Activated effector memory CD4-positive, alpha-beta T cell treated with Interleukin-2 at 50 U/mL for 16 hours (primary cell): ENCODE measurements at places on chromosomes 16 and 17.

DNA sequence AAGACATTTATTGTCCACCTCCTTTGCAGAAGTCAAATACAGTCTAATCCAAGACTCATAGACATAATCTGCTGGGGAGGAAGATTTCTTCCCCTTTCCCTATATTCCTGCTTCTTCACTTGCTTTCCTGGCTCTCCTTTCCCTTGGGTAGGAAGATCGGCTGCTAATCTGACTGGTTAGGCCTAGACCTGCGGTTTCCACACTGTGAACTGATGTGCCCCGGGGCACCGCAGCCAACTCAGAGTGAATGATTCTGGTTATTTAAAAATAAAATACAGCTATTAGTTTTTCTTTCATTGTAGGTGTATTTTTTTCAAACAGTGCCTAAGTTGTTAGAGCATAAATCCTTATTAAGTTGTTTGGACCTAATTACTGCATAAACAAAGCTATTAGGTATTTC, 78.9 kb downstream of the DNAH3 start:
- DNase-seq, result no peak

DNA sequence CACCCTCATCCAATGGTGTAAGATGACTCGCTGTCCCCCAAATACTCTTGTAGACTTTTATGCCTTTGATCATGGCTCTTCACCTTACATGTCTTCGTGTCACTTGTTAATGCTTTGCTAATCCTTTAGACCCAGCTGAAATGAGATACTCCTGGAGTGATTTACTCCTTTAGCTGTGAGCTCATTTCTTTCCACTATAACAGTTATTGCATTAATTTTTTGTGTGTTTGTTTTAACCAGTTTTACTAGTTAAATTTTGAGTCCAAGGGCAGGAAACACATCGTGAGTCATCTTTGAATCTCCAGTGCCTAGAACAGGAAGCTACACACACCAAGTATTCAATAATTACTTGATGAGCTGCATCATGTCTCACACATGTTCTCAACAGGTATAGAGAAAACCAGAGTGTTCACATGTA, 6.5 kb upstream of the CTCF start:
- DNase-seq, result no peak

- no peak for DNase-seq
Measured at GRCh38 chr16:13628156-13628555, 291.8 kb upstream of the ERCC4 start.

GRCh38 chr16:5965321-5965720, 867.7 kb upstream of the EEF2KMT start:
- no peak for DNase-seq

GRCh38 chr16:79375351-79375750, 225.2 kb downstream of the MAF start:
- no peak for DNase-seq

GRCh38 chr17:57516290-57517230, 228.5 kb downstream of the CCDC182 start:
- no peak for DNase-seq

DNA sequence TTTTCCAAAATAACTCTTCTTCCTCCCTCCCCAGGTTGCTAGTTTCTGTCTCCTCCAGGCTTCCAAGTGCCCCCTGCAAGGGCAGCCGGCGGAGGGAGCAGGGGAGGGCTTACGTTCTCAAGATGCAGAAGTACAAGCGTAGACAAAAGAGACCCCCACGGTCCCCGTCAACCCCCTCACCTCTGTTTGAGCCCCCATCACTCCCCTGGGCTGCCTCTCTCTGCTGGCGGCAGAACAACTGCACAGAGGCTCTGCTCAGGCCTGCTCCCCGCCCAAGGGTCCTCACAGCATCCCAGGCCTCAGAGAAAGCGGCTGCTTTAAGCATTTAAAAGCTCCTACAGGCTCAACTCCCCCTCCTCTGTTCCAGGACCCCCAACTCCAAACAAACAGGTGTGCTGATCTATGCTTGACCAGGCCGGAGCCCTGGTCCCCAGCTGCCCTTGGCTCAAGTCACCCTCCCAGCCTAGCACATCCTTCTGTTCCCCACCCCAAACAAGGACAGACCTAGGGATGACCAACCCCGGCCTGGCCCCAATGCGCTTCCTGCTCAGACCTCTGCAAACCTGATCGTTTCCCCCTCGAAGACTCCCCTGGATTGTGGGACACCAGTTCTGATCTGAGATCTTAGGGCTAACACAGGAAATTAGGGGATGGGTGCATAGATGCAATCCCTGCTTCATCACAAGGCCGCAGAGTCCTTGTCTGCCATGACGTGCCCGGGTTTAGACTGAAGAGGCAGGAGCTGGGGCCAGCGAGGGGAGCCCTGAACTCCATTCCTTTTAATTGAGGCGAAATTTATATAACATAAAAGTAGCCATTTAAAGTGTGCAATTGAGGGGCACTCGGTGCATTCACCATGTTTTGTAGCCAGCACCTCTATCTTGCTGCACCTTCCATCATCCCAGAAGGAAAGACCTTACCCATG, 17.2 kb upstream of the RBFOX3 start:
- DNase-seq, result no peak

- no peak for DNase-seq
Measured at GRCh38 chr16:75052481-75053202, 53.8 kb downstream of the ZNRF1 start.

DNA sequence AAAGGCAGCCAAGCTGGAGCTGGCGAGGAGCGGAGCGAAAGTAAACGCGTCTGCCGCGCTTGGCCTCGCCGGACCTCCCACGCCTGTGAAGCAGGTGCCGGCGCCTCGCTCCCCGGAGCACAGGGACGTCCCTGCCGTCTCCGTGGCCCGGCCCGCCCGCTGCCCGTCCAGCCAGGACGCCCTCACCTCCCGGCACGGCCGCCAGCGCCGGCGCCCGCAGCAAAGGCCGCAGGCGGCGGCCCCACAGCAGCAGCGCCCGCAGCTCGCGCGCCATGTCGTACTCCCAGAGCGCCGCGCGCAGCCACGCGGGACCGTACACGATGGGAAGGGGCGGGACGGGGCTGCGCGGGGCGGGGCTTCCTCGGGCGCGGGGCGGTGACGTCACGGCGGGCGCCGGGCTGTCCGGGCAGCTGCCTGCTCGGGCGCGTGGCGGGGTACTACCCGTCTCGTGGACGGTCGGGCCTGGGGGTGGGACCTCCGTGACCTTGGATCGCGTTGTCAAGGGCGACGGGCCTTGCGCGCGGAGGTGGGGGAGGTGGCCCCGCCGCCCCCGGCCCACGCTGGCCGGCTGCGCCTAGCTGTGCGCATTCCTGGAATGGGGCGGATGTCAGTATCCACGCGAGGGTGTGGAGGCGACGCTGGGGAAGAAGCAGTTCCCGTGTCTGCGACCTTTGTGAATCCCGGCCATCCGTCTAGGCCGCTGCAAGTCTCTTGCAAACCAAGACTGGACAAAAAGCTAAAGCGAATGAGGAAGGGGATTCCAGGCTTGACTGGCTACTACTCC, at the start of gene TRAP1:
Gene TRAP1, minus strand, starts transcription at position 290 of the 784 bp plus-strand sequence. Its CDS starts 16 bp downstream, at position 274.
- peak; percentile 89 for DNase-seq

- no peak for DNase-seq
Measured at GRCh38 chr16:10684511-10685151, 10.1 kb downstream of the TEKT5 start.

- DNase-seq, result no peak
Measured at GRCh38 chr17:74192950-74193781, 10.3 kb upstream of the RPL38 start.

DNA sequence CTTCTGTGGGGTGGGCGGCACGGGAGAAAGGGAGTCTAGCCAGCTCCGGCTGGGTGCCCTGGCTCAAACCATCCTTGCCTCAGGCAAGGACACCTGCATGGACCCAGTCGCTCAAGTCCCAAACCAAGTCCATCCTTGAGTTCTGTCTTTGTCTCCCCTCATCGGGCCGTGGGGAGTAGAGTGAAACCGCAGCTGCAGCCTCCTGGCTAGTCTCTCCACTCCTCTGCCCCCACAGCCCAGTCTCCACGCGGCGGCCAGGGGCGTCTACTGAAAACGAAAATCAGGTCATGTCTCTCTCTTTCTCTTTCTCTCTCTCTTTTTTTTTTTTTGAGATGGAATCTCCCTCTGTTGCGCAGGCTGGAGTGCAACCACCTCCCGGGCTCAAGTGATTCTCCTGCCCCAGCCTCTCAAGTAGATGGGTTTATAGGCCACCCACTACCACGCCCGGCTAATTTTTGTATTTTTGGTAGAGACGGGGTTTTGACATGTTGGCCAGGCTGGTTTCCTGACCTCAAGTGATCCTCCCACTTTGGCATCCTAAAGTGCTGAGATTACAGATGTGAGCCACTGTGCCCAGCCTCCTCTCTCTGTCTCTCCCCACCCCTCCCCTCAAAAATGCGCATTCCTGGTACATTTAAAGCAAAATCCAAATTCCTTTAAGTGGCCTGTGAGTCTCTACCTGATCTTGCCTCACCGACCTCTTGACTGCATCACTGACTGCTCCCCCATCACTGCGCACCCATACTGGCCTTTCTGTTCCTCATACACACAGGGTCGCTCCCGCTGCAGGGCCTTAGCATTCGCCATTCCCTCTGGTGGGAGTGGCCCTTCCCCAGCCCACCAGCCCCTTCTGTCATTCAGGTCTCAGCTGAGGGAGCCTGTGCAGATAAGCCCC, 17.7 kb upstream of the RMI2 start:
- no peak for DNase-seq

DNA sequence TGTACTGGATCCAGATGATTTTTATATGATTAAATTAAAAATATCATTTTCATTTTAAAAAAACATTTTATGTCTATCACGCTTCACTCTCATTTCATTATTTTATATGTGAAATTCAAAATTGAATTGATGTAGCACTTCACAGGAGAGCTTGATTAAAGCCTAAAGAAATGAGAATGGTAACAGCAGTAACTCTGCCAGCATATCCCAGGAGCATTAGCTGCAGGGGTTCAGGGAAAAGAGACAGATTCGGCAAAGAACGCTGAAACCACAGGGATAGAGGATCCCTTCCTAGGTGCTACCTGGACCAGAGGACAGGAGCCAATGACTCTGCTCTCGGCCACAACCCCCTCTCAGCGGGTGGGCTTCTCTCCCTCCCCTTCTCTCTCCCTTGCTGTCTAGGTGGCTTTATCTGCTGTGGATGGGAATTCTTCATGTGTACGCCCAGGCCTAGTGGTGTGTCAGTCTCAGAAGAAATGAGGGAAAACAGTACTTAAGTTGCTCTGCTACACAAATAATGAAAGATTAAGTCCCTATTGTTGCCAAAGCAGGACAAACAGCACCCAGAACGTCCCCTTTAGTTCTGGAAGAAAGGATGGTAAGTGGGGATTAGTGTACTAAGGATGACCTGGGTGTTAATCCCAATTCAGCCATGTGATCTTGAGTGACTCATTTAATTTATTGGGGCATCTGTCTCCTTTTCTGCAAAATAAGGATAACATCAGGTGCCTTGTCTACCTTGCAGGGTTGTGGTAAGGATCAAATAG, 123.3 kb downstream of the CDK5R1 start:
- no peak for DNase-seq

- no peak for DNase-seq
Measured at GRCh38 chr16:27253526-27253930, 15.0 kb downstream of the NSMCE1 start.

- DNase-seq, result no peak
Measured at GRCh38 chr16:74466872-74467271, 45.6 kb upstream of the CLEC18B start.

- DNase-seq, result no peak
Measured at GRCh38 chr16:89113661-89114060, 20.0 kb downstream of the ACSF3 start.

- no peak for DNase-seq
Measured at GRCh38 chr17:31798205-31798724, 60.8 kb downstream of the COPRS start.

- DNase-seq, result no peak
Measured at GRCh38 chr16:78116946-78117345, 17.5 kb downstream of the WWOX start.

GRCh38 chr17:13593757-13594156, 8.0 kb downstream of the HS3ST3A1 start:
- no peak for DNase-seq

DNA sequence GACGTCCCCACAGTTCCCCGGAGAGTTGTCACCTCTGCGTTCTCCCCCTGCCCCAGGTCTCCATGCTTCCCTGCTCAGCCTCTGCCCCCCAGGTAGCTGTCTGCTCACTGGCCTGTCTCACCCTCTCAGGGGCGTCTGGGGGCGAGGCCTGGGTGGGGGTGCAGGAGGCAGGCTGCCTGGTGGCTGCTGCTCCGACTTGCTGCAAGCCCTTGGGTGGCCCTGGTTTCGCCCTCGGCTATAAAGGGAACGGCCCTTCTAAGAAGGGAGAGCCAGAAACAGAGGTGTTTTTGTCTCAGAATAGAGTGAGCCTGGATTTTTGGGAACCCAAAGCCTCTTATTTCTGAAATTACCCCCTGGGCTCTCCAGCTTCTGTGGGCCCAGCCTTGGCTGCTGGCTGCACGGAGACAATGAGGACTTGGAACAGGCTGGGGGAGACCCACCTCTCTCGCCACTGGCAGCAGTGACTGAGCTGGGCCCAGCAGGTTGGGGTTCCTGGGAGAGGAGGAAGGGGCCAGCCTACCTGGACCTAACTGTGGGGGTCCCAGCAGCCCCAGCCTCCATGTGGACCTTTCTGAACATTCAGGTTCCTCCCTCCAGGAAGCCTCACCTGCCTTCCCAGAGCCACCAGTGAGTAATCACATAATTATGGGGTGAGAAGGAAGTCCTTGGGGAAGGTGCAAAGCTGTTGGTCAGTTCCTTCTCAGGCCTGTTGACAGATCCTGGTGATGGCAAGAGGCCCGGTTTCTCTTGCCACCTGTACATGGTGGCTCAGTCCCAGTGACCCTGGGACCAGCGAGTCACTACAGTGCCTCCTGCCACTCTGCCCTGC, 15.5 kb upstream of the SPNS2 start:
- DNase-seq, result no peak

DNA sequence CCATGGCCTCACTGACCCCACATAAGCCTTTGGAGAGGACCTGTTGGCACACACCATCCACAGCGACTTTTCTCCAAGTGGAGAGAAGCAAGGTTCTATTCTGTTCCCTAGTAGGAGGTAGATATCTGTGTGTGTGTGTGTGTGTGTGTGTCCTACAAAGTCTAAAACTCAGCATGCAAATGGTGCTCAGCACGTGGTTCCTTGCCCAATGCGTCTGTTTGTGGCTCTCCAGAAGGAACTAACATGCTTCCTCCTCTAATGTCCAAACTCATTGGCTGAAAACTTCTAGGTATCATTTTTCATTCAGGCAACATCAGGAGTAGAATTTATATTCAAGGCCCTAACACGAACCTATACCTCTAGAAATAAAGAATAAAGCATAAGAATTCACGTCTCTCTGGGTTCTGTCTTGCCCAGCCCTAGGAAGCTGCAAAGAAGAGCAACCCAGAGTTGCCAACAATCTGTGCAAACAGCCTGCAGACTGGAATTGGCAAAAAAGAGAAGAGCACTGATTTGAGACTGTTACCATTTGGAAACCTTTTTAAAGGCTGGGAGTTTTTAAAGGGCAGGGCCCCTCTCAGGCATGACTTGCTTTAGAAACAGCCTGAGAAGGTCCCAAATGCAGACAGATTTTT, 25.5 kb downstream of the MAP3K14 start:
- DNase-seq, result no peak

DNA sequence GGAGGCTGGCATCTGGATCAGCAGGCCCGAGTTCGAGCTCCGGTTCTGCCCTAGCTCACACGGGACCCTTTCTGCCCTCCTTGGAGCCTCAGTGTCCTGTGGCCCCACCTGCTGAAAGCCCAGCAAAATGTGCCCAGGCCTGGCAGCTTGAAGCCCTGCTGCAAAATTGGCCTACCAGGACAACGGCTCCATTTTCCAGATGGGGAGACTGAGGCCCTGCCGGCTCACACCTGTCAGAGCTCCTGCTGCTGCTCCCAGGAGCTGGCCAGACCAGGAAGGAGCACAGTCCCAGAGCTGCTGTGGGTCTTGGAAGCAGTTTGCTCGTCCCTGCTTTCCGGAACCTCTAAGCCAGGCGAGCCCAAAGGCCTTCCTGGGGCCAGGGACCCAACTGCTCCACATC, 17.4 kb downstream of the ZNF469 start:
- no peak for DNase-seq
